Neural progenitor cell (in vitro differentiated cells): ENCODE measurements at places on chromosomes 1 and 21. TPM values are rescaled to one million over a fixed set of nuclear protein-coding genes. Genes with fewer than 3 reads are reported as not detected.

PIGK gene
- total RNA-seq, result 16.9 and 44.1 TPM in 2 replicates

EVA1B gene
- total RNA-seq, result 3.1 and 14.7 TPM in 2 replicates

GNAT2 gene
- 0.25 TPM in 1 of 2 replicates, not detected in the other for total RNA-seq

S100A5 gene
- total RNA-seq, result not detected in 2 replicates

GPR52 gene
- 0.84 TPM in 2 replicates for total RNA-seq

GRCh38 chr1:25111706-25112105 is 120.6 kb downstream of the SYF2 start:
- no peak overlapping the region for H3K4me3 ChIP-seq
- H3K4me1 ChIP-seq, result no peaks in the 10 kb centered on the region
- H3K27me3 ChIP-seq, result no peaks in the 10 kb centered on the region
- H3K27ac ChIP-seq, result no peak overlapping the region

- H3K36me3 ChIP-seq, result no peaks in the 10 kb centered on the region
- no peaks in the 10 kb centered on the region for H3K27me3 ChIP-seq
- H3K4me1 ChIP-seq, result peaks cover 29% of the 10 kb centered on the region
- no peak for DNase-seq
- peak overlapping the region; percentile 6 for H3K4me3 ChIP-seq
- peak overlapping the region; percentile 82 for H3K27ac ChIP-seq
Measured at GRCh38 chr1:39205102-39205780, 746 bp downstream of the MACF1 start.

GRCh38 chr1:51482881-51483280 is 36.2 kb downstream of the EPS15 start:
- H3K4me1 ChIP-seq, result no peaks in the 10 kb centered on the region
- no peaks in the 10 kb centered on the region for H3K27me3 ChIP-seq
- no peak for DNase-seq
- H3K36me3 ChIP-seq, result no peaks in the 10 kb centered on the region
- no peak overlapping the region for H3K4me3 ChIP-seq

GRCh38 chr1:19465650-19466049 is 19.7 kb downstream of the CAPZB start:
- H3K4me3 ChIP-seq, result no peak overlapping the region
- H3K27me3 ChIP-seq, result no peaks in the 10 kb centered on the region
- peaks cover 50% of the 10 kb centered on the region for H3K4me1 ChIP-seq
- H3K27ac ChIP-seq, result no peak overlapping the region
- H3K36me3 ChIP-seq, result no peaks in the 10 kb centered on the region
- no peak for DNase-seq

GRCh38 chr1:111961773-111962565 is 27.5 kb downstream of the KCND3 start:
- peaks cover 16% of the 10 kb centered on the region for H3K4me1 ChIP-seq
- DNase-seq, result no peak
- H3K27ac ChIP-seq, result no peak overlapping the region

- no peaks in the 10 kb centered on the region for H3K4me1 ChIP-seq
- H3K27me3 ChIP-seq, result no peaks in the 10 kb centered on the region
- no peak overlapping the region for H3K27ac ChIP-seq
- no peaks in the 10 kb centered on the region for H3K36me3 ChIP-seq
- H3K4me3 ChIP-seq, result no peak overlapping the region
Measured at GRCh38 chr1:89780721-89781120, 40.1 kb upstream of the LRRC8D start.

GRCh38 chr21:46181953-46182547 is 2.2 kb downstream of the SPATC1L start:
- H3K27ac ChIP-seq, result no peak overlapping the region
- H3K27me3 ChIP-seq, result no peaks in the 10 kb centered on the region
- H3K36me3 ChIP-seq, result no peaks in the 10 kb centered on the region
- DNase-seq, result no peak
- no peak overlapping the region for H3K4me3 ChIP-seq

DNA sequence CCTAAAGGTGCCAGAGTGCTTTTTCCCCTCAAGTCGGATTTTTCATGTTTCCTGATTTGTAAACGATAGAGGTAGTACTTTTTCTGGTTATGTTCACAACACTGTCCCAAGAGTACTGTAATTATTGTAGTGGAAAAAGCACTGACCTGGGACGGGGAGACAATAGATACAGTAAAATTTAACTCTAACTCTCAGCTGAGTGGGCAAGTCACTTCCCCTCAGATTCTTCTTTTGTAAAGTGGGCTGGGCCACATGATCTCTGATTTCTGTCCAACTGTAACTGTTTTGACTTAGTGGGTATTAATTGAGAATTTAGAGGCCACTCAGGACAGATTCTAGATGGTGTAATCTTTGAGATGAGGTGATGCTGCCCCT is 19.1 kb downstream of the MARCKSL1 start:
- H3K36me3 ChIP-seq, result no peaks in the 10 kb centered on the region
- no peak for DNase-seq
- H3K27ac ChIP-seq, result no peak overlapping the region
- no peak overlapping the region for H3K4me3 ChIP-seq

GRCh38 chr1:29523136-29523535 is 286.8 kb downstream of the PTPRU start:
- no peak for DNase-seq
- H3K27ac ChIP-seq, result no peak overlapping the region
- H3K4me1 ChIP-seq, result peaks cover 46% of the 10 kb centered on the region
- no peaks in the 10 kb centered on the region for H3K27me3 ChIP-seq
- H3K36me3 ChIP-seq, result no peaks in the 10 kb centered on the region

- peaks cover 39% of the 10 kb centered on the region for H3K4me1 ChIP-seq
- H3K36me3 ChIP-seq, result no peaks in the 10 kb centered on the region
- peak overlapping the region; percentile 87 for H3K27ac ChIP-seq
- no peak for DNase-seq
- peak overlapping the region; percentile 58 for H3K4me3 ChIP-seq
Measured at GRCh38 chr21:14383596-14384180, 742 bp upstream of the HSPA13 start.

DNA sequence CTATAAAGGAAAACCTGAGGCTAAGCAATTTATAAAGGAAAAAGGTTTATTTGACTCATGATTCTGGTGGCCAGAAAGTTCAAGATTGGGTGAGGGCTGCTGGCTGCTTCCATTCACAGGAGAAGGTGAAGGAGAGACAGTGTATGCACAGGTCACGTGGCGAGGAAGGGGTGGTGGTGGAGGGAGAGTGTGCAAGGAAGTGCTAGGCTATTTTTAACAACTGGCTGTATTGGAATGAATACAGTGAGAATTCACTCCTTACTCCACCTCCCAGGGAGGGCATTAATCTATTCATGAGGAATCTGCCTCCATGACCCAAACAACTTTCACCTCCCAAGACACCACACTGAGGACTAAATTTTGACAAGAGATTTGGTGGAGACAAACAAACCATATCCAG is 51.0 kb downstream of the SYDE2 start:
- no peaks in the 10 kb centered on the region for H3K27me3 ChIP-seq
- no peak overlapping the region for H3K4me3 ChIP-seq
- no peak overlapping the region for H3K27ac ChIP-seq
- H3K4me1 ChIP-seq, result peaks cover 11% of the 10 kb centered on the region

DNA sequence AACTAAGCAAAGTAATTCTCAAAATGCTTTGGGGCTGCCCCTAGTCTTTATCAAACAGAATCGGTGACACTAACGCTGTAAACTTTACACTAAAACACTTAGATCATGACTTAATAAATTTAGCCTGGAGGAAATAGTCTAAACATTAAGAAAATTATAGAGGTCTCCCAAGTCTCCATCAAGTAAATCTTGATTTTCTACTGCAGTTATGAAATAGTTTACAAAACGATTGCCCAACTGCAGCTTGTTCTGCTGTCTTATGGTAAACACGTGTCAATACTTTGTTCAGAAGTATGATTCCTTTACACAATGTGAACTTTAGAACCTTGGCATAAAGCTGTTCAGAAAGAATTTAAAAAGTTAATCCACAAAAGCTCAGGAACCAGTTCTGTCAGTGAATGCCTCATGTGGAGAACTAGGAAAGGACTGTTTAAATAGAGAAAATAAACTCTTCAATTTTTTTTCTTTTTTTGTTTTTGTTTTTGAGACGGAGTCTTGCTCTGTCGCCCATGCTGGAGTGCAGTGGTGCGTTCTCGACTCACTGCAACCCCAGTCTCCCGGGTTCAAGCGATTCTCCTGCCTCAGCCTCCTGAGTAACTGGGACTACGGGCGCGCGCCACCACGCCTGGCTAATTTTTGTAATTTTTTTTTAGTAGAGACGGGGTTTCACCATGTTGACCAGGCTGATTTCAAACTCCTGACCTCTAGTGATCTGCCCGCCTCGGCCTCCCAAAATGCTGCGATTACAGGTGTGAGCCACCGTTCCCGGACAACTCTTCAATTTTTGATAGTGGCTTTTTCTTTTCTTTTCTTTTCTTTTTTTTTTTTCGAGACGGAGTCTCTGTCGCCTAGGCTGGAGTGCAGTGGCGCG is 1.6 kb downstream of the DDI2 start:
- DNase-seq, result no peak
- H3K36me3 ChIP-seq, result no peaks in the 10 kb centered on the region
- H3K27me3 ChIP-seq, result no peaks in the 10 kb centered on the region
- H3K4me1 ChIP-seq, result peaks cover 18% of the 10 kb centered on the region
- H3K4me3 ChIP-seq, result peak overlapping the region; percentile 84

DNA sequence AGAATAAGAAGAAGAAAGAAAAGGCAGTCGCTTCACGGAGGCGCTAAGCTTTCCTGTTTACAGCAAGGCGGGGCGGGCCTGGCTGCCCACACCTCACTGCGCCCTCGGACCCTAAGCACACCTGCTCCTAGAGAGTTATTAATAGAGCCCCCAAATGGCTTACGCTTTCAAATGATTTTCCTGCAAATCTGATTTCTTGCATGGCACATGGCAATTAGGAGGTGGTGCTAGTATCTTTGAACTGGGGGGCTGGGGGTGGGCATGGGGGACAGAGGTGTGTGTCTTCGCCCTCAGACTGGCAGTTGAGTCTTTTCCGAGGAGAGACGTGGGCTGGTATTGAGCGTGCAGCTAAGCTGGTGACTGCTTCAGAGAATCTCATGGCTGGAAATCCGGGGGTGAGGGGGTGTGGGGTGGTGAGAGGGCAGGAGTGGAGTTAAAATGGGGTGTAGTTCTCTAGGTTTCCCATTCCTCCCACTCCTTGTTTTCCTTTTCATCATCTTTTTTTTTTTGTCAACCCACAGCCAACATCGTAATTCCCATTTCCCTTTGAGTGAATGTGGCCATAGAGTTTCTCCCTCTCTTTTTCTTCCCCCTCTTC is 1.3 kb downstream of the S1PR1 start:
- peak; percentile 62 for DNase-seq
- H3K27me3 ChIP-seq, result peaks cover 27% of the 10 kb centered on the region
- H3K27ac ChIP-seq, result no peak overlapping the region
- H3K4me3 ChIP-seq, result peak overlapping the region; percentile 92

GRCh38 chr1:33005117-33005837 is 31.4 kb downstream of the AK2 start:
- H3K27ac ChIP-seq, result no peak overlapping the region
- no peaks in the 10 kb centered on the region for H3K36me3 ChIP-seq
- peaks cover 11% of the 10 kb centered on the region for H3K4me1 ChIP-seq
- H3K4me3 ChIP-seq, result no peak overlapping the region

DNA sequence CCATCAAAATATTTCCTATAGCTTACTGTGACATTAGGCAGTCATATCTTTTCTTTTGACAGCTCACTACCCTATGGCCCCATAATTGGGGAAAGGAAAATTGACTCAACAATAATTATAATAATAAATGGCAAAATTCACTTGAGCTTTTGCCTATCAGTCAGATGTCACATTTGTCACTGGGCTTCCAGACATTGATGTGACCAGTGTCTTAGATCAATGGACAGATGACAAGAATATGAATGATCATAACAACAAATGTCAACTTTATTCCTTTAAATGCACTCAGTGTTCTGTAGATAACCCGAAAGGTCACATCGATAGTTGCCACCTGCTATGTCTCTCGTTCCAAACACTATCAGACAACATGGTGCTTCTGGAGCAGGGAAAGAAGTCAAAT is 266.7 kb downstream of the GPATCH2 start:
- DNase-seq, result no peak
- peaks cover 8% of the 10 kb centered on the region for H3K4me1 ChIP-seq
- no peak overlapping the region for H3K27ac ChIP-seq
- H3K4me3 ChIP-seq, result no peak overlapping the region

GRCh38 chr1:33014464-33015163 is 22.1 kb downstream of the AK2 start:
- H3K27me3 ChIP-seq, result no peaks in the 10 kb centered on the region
- DNase-seq, result no peak
- peaks cover 4% of the 10 kb centered on the region for H3K36me3 ChIP-seq
- no peaks in the 10 kb centered on the region for H3K4me1 ChIP-seq

DNA sequence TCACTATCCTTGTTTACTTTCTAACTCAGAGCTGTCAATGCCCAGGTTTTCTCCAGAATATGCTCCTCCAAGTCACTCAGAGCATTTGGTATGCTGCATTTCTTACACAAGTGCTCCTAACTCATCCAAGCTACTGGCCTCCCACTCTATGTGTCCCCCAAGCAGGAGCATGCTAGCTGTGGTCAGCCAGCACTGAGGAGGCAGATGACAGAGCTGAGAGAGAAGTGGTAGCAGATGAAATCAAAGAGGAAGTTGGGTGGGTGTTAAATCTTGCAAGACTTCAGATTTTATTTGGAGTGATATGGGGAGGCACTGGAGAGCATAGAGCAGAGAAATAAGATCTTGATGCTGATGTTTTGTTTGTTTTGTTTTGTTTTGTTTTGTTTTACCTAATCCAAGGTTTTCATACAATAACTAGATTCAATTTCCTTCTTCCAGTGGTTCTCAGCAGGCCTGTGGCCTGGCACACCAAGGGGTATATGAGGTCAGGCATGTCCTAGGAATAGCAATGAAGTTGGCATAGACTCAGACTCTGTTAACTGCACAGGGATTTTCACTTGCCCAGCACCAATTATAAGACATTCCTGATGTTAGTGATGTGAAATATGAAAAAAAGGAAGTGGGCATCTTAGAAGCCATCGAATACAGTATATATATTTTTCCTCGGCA is 3.1 kb upstream of the PGBD5 start:
- DNase-seq, result no peak
- peaks cover 41% of the 10 kb centered on the region for H3K4me1 ChIP-seq
- H3K27ac ChIP-seq, result no peak overlapping the region
- no peaks in the 10 kb centered on the region for H3K36me3 ChIP-seq
- H3K4me3 ChIP-seq, result no peak overlapping the region
- H3K27me3 ChIP-seq, result peaks cover 24% of the 10 kb centered on the region

DNA sequence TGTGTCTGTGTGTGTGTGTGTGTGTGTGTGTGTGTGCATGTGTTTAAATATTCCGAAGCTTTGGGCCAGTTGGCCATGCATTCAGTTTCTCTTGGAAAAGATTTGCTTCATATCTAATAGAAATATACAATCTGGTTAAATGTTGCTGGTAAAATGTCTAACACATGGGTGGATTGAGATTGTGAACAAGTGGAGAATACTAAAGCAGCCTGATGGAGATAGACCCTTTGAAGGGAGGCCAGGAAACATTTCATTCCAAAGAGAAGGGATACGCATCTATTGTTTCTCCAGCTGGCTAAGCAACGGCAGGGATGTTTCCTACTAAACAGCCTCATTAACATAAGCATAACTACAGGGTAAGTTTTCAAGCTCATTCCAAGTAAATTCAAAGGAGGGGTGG is 257.5 kb upstream of the PTBP2 start:
- no peak overlapping the region for H3K4me3 ChIP-seq
- H3K4me1 ChIP-seq, result peaks cover 17% of the 10 kb centered on the region
- no peak overlapping the region for H3K27ac ChIP-seq
- no peaks in the 10 kb centered on the region for H3K36me3 ChIP-seq
- DNase-seq, result peak; percentile 13
